ENCODE measurements at places on chromosomes 12 and 14. TPM values are rescaled to one million over a fixed set of nuclear protein-coding genes. Genes with fewer than 3 reads are reported as not detected.

Gene RFX4
- not detected for polyA plus RNA-seq

Gene SLC7A7
- polyA plus RNA-seq: 113 TPM

Gene GYS2
- polyA plus RNA-seq: 0.03 TPM

Gene KRT82
- polyA plus RNA-seq: not detected
